Common myeloid progenitor, CD34-positive (primary cell): ENCODE measurements at places on chromosomes 13 and 19.

DNA sequence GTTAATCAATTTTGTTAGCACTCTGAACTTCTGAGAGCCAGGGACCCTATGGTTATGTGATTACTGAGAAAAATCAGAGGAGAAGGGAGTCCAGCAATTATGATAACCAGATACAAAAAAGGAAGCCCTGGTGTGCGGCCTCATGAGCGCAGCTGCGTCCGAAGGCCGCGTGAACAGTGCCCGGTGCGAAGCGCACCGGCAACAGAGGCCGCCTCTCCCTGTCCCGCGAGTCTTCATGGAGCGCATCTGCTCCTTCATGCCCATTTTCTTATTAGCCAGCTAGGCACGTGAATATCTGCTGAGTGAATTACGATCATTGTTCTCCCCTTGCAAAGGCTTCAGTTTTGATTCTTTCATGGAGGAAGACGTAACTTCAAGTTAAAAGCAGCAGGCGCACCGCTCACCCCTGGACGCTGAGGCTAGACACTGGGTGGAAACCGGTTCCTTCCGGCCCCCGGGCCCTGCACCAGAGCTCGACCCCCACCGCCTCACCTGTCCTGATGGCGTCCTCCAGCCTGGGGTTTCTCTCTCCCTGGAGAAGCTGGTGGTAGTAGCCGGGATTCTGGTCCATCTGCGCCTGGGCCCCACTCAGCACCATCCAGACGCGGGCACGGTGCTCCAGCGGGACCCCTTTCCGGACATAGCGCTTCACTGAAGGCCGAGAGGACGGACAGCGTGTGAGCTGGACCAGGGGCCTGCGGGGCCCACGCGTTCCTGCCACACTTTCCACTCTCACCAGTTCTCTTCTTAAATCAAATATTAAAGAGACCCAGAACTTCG, 8.9 kb downstream of the GRTP1 start:
- H3K4me3 ChIP-seq = no peak overlapping the region
- no peaks in the 10 kb centered on the region for H3K4me1 ChIP-seq
- no peaks in the 10 kb centered on the region for H3K36me3 ChIP-seq
- peaks cover 8% of the 10 kb centered on the region for H3K27me3 ChIP-seq
- DNase-seq = no peak

GRCh38 chr13:19573120-19573716, 11.9 kb upstream of the TPTE2 start:
- no peak overlapping the region for H3K4me3 ChIP-seq
- H3K27me3 ChIP-seq = no peaks in the 10 kb centered on the region
- H3K4me1 ChIP-seq = no peaks in the 10 kb centered on the region
- H3K27ac ChIP-seq = no peak overlapping the region
- H3K36me3 ChIP-seq = no peaks in the 10 kb centered on the region
- no peak for DNase-seq

GRCh38 chr19:46713781-46714443, 3.0 kb downstream of the PRKD2 start:
- peak overlapping the region; percentile 59 for H3K4me3 ChIP-seq
- peaks cover 8% of the 10 kb centered on the region for H3K36me3 ChIP-seq
- no peak overlapping the region for H3K27ac ChIP-seq
- peak; percentile 99 for DNase-seq
- H3K27me3 ChIP-seq = no peaks in the 10 kb centered on the region

DNA sequence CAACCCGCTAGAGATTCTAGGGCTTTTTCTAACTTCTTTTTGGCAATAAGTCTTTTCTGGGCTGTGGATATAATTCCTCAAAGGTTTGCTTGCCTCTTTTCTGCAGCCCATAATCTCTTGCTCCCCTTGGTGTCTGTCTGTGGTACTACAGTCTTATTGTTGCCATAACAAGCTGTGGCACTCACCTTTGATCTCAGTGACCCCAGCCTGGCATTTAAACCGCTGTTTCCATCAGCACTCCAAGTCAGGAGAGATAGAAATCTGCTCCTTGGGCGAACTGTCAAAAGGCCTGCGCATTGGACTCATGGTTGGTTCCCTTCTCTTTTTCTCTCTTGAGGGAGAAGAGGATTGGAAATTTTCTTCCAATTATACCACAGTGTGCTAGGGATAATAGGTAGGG, 14.5 kb upstream of the MPHOSPH8 start:
- H3K4me3 ChIP-seq = no peak overlapping the region
- peak; percentile 47 for DNase-seq
- H3K4me1 ChIP-seq = no peaks in the 10 kb centered on the region
- no peak overlapping the region for H3K27ac ChIP-seq

- no peak for DNase-seq
- no peak within 1 kb of the TSS for H3K4me3 ChIP-seq
- H3K27ac ChIP-seq = no peak within 1 kb of the TSS
Observed at GRCh38 chr19:54662730-54663129, at the start of gene LILRB4. Gene LILRB4, plus strand, starts transcription at chr19:54662985. Its CDS starts 49 bp downstream, at chr19:54663034.

DNA sequence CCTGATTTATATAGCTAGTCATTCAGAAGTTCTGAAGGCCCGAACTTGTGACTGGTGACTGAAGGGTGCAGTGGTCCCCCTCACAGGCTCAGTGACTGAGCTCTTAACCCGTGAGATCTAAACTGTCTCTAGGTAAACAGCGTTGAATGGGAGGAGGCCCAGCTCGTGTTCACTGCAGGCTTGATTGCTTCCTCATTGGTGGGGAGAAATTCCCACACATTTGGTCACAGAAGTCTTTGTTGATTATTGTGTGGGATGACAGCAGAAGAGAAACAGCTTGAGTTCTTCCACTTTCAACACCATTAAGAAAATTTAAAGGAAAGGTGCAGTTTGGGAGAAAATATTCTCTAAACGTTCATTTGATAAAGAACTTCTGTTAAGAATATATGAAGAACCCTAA, 1178.0 kb downstream of the UQCRFS1 start:
- no peaks in the 10 kb centered on the region for H3K4me1 ChIP-seq
- H3K4me3 ChIP-seq = no peak overlapping the region
- H3K27me3 ChIP-seq = no peaks in the 10 kb centered on the region
- no peak overlapping the region for H3K27ac ChIP-seq
- DNase-seq = no peak
- H3K36me3 ChIP-seq = no peaks in the 10 kb centered on the region

GRCh38 chr13:102309110-102309509, 92.7 kb downstream of the FGF14 start:
- H3K4me1 ChIP-seq = no peaks in the 10 kb centered on the region
- no peak overlapping the region for H3K4me3 ChIP-seq
- H3K27ac ChIP-seq = no peak overlapping the region
- no peaks in the 10 kb centered on the region for H3K36me3 ChIP-seq
- H3K27me3 ChIP-seq = no peaks in the 10 kb centered on the region

DNA sequence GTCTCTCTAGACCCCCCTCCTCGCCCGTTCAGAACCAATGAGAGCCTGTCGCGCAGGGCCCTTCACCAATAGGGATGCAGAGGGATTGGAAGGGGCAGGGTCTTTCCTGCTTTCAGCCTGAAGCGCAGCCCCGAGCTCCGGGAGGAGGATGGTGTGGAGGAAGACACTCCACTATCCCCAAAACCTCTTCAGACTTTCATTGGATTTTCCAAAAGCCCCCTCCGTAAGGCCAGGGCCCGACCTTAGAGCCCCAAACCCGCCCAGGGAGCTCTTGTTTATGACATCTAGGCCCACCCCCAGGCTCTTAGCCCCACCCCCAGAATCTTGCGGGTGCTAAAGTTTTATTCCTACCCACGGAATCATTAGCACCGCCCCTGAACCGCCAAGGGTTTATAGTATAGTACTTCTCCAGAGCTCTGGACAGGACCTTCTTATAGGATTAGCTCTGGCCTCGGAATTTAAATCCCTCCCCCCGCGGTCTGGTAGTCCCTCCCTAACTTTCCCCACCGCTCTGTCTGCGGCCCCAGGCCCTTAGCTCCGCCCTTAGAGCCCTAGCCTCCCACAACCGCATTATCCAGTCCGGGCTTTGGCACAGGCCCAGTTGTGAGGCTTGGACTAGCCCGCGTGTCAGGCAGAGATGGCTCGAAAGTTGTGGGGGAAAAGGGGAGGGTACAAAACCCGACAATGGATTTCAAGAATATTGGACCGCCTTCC, 6.6 kb upstream of the EML2 start:
- DNase-seq = peak; percentile 91
- no peak overlapping the region for H3K27ac ChIP-seq
- H3K36me3 ChIP-seq = no peaks in the 10 kb centered on the region
- H3K27me3 ChIP-seq = no peaks in the 10 kb centered on the region

GRCh38 chr13:65593298-65593874, 1636.8 kb downstream of the PCDH9 start:
- no peak overlapping the region for H3K27ac ChIP-seq
- no peak for DNase-seq
- no peaks in the 10 kb centered on the region for H3K4me1 ChIP-seq
- H3K27me3 ChIP-seq = no peaks in the 10 kb centered on the region

GRCh38 chr13:42039457-42039945, 8.9 kb upstream of the DGKH start:
- H3K27ac ChIP-seq = no peak overlapping the region
- peak; percentile 68 for DNase-seq
- no peaks in the 10 kb centered on the region for H3K36me3 ChIP-seq
- H3K27me3 ChIP-seq = peaks cover 16% of the 10 kb centered on the region

DNA sequence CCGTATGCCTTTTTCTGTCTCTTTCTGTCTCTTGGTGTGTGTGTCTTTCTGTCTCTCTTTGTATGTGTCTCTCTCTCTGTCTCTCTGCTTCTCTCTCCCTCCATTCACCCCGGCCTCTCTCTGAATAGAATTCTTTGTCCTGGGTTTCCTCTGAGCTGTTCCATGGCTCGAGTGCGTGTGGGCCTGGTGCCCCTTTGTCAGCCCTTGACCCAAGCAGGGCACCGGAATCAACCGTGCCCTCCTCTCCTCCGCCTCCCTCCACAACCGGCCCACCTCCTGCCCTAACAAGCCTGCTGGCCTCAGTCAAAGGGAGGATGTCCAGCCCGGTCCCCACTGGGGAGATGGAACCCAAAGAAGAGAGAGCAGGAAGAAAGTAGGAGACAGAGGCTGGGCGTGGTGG, 3.2 kb downstream of the AXL start:
- H3K36me3 ChIP-seq = no peaks in the 10 kb centered on the region
- no peak for DNase-seq
- peaks cover 26% of the 10 kb centered on the region for H3K4me1 ChIP-seq
- no peak overlapping the region for H3K4me3 ChIP-seq
- H3K27ac ChIP-seq = no peak overlapping the region
- H3K27me3 ChIP-seq = peaks cover 2% of the 10 kb centered on the region

DNA sequence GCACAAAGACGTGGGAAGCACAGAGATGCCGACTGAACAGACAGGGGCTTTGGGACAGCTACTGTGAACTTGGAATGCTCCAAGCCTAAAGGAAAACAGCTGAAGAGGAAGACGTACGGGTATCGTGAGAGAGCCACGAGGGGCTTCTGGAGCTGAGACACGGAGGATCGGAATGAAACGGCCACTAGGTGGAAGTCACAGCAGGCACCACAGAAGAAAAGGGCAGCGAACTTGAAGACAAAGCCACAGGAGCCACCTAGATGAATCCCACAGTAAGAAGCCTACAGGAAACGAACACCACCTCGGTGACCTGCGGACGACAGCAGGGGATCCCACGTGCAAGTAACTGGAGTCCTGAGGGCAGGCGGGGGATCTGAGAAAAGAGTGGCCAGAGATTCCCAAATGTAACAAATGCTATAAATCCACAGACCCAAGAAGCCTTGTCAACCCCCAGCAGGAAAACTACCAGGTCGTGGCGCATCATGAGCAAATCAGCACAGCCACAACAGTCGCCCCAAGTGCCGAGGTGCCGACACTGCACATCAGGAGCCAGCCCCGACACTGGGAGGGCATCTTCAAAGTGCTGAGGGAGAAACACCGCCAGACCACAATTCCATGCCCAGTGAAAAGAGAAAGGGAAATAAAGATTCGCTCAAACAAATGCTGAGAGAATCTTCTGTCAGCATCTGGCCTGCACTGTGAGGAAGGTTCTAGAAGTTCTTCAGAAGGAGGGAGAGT, 39.3 kb upstream of the ISYNA1 start:
- no peaks in the 10 kb centered on the region for H3K27me3 ChIP-seq
- H3K4me1 ChIP-seq = no peaks in the 10 kb centered on the region
- H3K27ac ChIP-seq = no peak overlapping the region
- no peak overlapping the region for H3K4me3 ChIP-seq
- no peak for DNase-seq
- peaks cover 4% of the 10 kb centered on the region for H3K36me3 ChIP-seq

GRCh38 chr13:27679896-27680295, 58.2 kb downstream of the POLR1D start:
- H3K36me3 ChIP-seq = no peaks in the 10 kb centered on the region
- H3K27me3 ChIP-seq = peaks cover 2% of the 10 kb centered on the region
- no peak overlapping the region for H3K4me3 ChIP-seq
- no peaks in the 10 kb centered on the region for H3K4me1 ChIP-seq

DNA sequence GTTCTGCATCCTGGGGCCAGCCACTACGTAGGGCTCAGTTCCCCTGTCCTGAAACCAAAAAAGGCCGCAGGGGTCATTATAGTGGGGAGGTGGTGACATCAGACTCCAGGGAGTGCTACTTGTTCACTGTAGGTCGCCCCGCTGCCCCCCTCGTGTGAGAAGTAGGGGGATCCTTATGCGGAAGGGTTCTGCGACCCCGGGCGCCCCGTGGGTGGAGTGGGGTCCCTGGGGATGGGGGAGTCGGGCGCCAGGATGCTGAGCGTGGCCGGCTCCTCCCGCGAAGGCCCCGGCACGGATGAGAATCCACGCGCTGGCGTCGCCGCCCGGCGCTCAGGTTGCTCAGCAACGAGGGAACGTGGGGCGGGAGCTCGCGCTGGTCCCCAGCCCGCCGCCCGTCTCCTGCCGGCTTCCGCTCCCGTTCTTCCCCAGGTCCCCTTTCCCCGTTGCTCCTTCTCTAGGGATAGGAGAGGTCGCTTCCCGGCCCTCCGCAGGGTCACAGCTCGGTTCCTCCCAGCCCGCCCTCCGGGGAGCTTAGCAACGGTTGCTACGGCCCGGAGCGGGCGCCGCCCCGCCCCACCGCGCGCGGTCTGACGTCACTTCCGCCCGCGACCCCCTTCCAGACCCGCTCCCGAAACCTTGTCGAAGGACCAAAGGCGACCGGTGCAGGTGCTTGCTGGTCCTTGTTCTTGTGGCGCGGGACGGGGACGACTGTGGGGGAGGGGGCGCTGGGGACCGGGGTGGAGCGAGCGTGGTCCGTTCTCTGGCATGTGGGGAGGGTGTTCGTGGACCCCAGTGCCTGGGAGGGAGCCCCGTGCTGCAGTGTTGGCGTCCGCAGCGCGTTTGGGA, at the start of gene NAT14:
Gene NAT14, plus strand, starts transcription at position 596 of the 846 bp plus-strand sequence. CDS start 521 bp downstream, outside the sequence.
- peak within 1 kb of the TSS; percentile 74 for H3K27ac ChIP-seq
- no peaks in the 10 kb centered on the region for H3K36me3 ChIP-seq
- H3K4me3 ChIP-seq = peak within 1 kb of the TSS; percentile 73
- H3K27me3 ChIP-seq = no peaks in the 10 kb centered on the region
- no peaks in the 10 kb centered on the region for H3K4me1 ChIP-seq
